NCI-H1092 (cell line): ENCODE measurements at places on chromosomes 3 and 15.

DNA sequence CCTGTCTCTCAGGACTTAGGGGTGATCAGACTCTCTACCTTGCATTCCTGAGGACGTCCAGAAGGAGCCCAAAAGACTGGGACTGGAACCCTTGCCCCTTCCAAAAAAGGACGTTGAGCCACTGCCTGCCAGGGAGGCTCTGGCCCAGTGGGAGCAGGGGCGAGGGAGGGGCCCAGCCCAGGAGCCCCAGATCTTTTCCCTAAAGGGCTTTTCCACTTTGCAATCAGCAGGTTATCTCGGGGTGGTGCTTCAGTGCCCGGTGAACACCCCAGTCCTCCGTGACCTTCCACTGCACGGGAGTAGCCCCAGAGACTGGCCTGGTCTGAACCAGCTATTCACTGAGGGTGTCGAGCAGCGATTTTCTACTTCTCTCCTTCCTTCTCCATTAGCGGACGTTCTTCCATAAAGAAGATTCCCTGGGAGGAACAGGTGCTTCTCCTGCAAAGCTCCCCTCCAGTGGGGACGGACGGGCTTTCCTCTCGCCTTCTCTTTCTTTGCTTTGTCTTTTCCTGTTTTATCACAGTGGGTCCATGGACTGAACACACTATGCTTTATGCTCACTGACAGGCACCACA, 113.7 kb downstream of the CHSY1 start:
- no peak for DNase-seq

DNA sequence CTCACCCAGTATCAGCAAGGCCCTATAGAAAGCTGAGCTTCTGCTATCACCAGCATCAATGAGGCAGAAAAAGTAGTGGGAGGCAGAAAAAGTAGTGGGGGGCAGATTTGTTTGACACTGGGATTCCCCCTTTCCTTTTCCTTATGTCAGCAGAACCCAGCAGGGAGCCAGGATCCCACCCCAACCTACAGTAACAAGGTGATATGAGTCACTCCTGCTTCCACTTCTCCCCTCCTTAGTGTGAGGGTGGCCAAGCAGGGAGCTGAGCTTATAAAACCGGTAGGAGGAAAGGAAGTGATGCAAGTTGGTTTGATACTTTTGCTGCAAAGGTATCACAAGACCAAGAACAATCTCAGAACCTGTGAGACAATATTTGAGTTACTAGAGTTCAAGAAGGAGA, 128.7 kb downstream of the SCAPER start:
- no peak for DNase-seq

GRCh38 chr15:80010131-80010673, 39.2 kb upstream of the BCL2A1 start:
- DNase-seq = peak; percentile 50

GRCh38 chr3:144415492-144415891, 443.9 kb downstream of the DIPK2A start:
- no peak for DNase-seq

DNA sequence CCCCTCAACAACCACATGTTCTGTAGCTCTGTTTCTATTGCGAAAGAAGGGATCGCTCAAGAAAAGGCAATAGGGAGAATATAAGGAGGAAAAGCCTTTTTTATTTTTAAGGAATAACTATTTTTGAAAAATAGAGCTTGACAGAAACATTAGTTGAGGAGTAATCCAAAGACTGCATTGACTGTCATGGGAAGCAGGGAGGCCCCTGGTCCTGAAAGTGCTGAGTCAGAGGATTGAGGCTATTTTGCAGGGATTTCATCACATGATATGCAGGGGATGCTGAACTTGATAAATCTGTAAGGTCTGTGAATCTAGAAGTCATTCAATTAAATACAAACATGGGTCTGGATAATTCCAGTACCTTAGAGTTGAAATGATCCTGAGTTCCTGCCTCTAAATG, 92.0 kb downstream of the MTHFS start:
- DNase-seq = no peak
